ENCODE measurements at places on chromosomes 11 and 22.

DNA sequence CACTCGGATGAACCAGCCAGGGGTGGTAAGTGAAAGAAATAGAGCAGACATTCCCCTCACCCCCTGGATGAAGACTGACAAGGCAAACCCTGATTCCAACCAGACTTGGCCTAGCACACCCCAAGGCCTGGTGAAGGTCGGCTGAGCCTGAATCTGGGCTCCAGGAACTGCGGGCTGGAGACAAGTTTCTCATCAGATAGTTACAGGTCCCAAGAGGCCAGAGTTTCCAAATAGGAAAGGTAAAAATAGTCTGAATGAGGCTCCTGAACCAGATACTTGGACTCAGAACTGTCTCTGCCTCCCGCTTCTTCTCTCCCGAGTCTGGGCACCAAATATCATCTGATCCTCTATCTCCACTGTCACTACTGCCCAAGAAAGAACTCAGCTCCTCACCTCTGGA lies 7.8 kb downstream of the ZMAT5 start:
- no peak for DNase-seq

DNA sequence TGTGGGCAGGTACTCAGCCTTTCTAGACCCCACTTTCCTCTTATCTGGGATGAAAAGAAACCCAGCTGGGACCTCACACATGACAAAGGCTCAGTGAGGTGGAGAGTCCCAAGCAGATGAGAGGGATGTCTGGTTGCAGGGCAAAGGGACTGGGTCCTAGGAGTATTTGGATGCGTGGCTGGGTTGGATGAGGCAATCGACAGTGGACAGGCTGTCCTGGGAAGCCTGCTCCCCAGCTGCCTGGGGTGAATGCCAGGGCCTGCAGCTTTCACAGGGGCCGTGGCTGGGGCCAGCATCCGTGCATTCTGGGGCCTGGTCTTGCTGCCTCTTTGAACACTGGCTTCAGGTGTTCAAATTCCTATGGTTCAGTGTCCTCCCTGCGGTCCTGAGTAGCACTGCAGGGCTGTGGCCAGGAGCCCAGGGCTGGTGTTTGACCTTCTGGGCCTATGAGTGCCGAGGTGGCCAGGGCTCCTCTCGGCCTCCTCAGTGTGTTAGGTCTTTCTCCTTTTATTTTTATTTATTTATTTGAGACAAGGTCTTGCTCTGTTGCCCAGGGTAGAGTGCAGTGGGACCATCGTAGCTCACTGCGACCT lies 65.3 kb downstream of the MCM5 start:
- DNase-seq = no peak

DNA sequence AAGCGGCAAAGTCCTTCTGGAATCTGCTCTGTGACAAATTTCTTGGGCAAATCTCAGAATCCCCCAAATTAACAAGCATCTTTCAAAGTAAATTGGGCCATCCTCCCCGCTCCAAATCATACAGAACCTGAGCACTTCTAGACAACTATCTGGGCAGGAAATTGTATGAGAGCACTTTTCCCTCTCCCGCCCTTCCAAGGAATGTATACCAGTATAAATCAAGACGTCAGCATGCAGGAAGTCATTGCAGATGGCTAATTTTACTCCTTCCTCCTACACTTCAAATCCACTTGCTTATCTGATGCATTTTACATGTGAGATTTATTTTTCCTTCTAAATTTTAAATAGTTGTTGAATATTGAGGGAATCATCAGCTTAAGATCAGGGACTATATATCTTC lies 52.1 kb downstream of the NTM start:
- no peak for DNase-seq

- peak; percentile 89 for DNase-seq
These were observed at the start of gene EPS8L2 for GRCh38 chr11:705646-706438. Gene EPS8L2 (plus strand): TSS chr11:706231. CDS start chr11:709408, 3,177 bp downstream.

DNA sequence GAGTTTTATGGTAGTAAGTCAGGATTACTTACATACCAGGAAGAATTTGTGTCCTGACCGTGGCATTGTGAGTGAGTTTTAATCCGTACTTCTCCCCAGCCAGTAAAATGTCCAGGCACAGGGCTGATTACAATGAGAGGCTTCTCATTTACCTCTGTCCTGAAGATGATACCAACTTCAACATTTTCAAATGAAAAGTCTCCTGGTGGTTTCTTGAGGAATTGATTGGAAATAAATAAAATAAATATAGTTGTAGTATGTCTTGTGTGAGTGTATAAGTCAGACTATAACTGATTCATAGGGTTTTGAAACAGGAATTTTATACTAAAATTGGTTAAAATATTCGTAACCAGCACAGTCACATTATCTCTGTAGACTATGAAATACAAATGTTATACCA lies 382.5 kb downstream of the ETS1 start:
- no peak for DNase-seq

- no peak for DNase-seq
These were observed 9.2 kb downstream of the RRP8 start for GRCh38 chr11:6594142-6594768.
